Fibroblast of skin of right quadriceps (primary cell): ENCODE measurements at places on chromosomes 7 and 10.

DNA sequence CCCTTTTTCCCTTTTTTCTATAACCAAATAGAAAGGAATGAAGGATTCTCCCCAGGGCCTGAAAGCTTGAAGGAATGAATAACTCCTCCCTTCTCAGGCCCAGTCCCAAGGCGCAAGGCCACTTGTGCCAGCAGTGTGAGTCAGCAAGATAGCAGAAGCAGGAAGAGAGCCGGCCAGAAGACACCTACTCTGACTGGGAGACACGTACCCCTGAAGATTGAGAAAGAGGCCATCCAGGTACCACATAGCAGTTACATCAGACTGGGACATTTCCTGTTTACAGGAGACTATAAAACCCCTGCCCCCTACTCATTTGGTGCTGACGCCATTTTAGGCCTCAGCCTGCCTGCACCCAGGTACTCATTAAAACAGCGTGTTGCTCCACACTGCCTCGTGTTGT is 65.5 kb downstream of the LRRC17 start:
- DNase-seq, result peak; percentile 47

DNA sequence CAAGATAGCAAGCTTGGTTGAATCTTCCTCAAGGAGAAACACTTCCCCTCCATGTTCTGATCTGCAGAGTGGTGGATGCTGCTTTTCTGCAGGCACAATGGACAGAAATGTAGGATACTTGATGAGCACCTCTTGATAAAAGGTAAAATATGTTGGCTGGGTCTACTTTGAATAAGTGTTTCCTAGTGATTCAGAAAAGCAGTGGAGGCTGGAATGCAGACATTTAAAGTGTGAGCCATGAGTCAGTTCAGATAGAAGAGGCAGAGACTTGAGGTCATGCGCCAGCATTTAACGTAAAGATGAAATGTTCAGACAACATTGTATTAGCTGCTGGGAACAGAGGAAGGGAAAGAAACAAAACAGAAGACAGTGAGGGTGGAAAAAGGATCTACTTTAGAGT is 403.1 kb downstream of the ADRA2A start:
- peak; percentile 6 for DNase-seq

- no peak for DNase-seq
These were observed 26.1 kb upstream of the BHLHA15 start for GRCh38 chr7:98185101-98185500.

- no peak for DNase-seq
These were observed 43.8 kb downstream of the ARL4A start for GRCh38 chr7:12731214-12731656.

DNA sequence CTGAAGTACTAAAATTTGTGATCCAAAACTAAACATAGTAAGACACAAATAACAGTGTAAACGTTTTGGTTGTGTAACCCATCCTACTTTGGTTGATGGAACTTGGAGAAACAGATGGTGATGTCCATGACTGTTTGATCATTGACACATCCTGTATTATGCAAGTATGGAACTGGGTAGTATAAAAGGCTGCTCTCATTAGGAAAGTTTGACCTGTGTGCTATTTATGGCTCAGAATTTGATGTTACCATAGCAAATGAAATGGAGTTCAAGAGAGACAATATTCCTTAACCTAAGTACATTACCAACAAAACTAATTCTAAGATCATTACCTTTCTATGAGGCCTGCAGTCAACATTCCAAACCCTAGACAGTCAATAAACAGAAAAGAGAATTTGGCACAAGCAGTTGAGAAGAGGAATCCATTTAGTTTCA is 39.9 kb downstream of the DKK1 start:
- DNase-seq, result peak; percentile 58

GRCh38 chr7:130942211-130942964 is 208.4 kb upstream of the KLF14 start:
- no peak for DNase-seq

DNA sequence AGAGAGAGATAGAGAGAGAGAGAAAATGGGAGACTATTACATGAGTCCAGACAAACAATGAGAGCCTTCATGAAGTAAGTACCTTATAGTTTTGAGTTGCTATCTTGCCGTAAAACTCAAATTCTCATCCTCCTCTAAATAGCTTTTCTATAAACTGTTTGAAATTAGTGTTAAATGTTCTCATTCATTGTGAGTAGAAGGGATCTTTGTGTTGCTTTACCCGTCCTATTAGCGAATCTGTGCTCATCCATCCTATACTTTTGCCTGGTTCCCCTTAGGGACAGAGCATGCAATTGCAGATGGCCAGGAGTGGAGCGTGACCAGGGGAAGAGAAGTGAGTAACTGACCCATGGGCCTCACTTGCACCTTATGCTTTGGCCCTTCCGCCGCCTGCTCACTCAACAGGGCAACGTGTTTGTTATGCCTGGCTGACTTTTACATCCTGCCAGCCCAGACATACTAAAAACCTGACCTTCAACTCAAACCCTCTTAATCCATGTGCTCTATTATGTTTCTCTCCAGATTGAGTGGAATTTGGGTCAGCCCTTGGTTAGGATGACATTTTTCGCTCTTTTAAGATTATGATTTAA is 244.2 kb upstream of the YAE1 start:
- no peak for DNase-seq

DNA sequence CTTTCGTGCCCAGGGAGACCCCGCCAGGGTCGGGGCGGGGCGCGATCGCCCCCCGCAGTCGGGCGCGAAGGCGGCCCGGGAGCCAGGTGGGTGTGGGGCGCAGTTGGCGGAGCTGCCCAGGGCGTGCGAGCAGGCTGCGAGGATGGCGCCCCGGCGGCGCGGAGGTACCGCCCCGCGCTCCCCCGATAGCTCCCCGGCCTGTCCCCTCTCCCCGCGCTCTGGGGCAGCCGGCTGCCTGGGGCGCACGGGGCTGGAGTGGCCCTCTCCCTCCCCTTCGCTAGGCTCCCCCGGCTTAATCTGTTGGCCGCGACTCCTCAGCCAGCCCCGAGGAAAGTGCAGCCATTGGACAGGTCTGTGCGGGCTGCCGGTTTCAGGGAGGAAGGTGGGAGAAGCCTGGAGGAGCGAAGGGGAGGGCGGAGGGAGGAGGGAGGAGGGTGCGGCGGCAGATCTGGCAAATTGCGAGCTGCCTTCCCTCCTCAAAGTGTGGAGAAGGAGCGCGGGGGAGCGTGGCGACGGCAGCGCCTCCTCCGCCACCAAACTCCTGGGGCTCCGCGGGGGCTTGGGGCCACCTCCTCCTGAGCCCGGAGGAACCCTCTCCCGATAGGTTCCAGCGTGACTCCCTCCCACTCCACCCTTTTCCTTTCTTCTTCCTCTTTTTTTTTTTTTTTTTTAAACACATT is 361 bp upstream of the PLXDC2 start:
- DNase-seq, result peak; percentile 49

GRCh38 chr7:1939434-1940401 is 269.6 kb downstream of the ELFN1 start:
- no peak for DNase-seq

DNA sequence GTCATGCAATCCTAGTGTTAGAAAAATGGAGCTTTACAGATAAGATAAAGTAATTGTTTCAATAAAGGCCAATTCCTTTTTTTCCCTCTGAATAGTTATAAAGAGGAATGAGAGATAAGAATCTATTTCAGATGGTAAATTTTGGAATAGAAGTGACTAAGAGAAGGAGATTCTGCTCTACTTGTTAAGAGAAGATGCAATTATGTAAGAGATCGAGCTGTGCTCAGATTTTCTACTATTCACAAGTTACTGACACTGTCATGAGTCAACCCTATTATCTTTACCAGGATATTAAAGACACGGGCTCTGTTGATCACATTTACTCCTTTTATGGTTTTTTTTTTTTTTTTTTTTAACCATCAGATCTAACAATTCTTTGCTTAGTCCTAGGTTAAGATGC is 511.3 kb downstream of the ARL4A start:
- DNase-seq, result no peak

- no peak for DNase-seq
These were observed 88.5 kb downstream of the PRLHR start for GRCh38 chr10:118506671-118507590.

GRCh38 chr10:15322356-15322755 is 48.7 kb downstream of the FAM171A1 start:
- no peak for DNase-seq

DNA sequence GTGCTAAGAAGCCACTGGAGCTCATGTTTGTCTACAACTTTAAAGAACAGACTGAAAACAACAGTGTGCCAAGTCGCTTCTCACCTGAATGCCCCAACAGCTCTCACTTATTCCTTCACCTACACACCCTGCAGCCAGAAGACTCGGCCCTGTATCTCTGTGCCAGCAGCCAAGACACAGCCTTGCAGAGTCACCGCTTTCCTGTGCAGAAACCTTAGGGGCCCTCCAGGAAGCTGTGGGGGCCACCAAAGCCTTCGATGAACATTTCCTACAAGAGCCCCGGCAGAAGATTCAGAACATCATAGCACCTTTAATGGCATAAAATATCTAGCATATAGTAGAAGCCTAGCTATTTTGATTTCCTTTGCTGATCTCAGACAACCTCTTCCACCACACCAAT is 88.0 kb upstream of the PRSS58 start:
- DNase-seq, result no peak

GRCh38 chr10:78727728-78728127 is 341.0 kb upstream of the ZMIZ1 start:
- no peak for DNase-seq

- no peak for DNase-seq
These were observed 378.8 kb downstream of the PLXDC2 start for GRCh38 chr10:20195076-20195475.

DNA sequence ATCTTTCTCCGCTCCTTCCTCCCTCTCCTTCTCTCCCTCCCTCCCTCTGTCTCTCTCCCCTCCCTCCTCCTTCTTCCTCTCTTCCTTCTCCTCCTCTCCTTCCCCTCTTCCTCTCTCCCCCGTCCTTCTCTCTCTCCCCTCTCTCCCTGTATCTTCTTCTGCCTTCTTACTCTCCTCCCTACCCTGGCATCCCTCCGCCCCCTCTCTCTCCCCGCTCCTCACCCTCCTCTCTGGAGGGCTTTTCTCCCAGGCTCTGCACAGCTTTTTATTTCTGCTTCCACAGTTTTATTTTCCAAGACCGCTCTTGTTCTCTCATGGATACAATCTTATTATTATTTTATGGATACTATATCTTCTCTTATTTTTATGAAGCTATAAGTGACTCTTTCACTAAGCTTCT is 32.6 kb downstream of the AP5Z1 start:
- no peak for DNase-seq

DNA sequence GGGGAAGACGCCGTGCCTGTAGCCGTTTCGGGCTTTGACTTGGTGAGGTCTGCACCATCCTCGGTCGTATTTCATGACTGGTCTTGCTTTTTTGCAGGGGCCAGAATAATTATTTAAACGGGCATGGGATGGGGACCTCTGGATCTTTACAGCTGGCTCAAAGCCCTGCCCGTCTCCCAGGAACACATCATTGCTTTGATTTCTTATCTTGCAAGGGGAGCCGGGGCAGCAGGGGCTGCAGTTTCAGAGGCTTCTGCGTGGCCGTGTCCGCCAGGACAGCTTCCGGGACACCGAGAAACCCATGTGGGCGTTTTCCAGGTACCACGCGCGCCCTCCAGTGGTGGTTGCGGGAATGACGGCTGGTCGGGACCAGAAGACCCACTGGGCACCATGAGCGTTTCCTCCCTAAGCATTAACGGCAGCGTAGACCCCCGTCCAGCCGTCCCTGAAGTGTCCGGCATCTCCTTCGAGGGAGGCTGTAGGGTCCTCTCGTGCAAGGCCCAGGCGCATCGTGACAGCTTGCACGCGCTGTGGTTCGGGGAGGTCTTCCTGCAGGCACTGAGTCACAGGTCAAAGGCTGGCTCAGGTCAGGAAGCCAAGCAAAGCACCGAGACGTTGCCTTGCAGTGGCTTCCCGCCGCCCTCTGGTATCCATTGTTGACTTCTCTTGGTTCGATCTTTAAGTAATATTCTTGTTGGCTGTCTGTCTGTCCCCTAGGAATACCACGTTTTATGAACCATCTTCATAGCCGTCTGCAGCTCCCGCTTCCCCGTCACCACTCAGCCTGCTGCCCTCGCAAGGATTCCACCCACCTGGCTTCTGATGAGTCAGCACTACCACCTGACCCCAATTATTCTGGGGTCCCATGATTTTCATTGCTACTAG is 16.2 kb upstream of the ZFAND2A start:
- peak; percentile 62 for DNase-seq

GRCh38 chr10:109055243-109055642 is 868.1 kb downstream of the XPNPEP1 start:
- DNase-seq, result no peak

GRCh38 chr7:381211-382042 is 91.5 kb downstream of the FOXL3 start:
- no peak for DNase-seq

DNA sequence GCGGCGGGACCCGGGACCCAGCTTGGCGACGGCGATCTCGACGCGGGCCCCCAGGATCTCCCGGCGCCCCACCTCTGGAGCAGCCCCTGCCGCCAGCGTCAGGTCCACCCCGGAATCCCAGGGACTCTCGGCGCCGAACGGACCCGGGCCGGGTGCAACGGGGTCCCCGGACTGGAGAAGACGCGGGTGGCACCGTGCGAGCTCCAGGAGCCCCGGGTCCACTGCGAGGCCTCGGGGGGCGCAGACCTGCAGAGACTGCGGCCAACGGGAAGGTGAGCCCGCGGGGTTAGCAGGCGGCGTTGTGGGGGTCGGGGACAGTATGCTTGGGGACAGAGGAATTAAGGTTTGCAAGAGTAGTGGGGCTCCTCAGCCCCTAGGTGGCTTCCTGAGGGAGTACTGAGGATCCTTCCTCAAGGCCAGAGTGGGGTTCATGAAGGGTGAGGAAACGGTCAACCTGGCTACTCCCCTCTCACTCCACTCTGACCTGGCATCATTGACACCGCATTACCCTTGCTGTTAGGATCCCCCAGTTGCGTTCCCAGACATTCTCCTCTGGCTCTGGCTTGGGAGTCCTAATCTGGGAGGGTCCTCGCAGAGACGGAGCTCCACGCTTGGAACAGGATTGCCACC is 353 bp downstream of the EPHB6 start:
- no peak for DNase-seq

DNA sequence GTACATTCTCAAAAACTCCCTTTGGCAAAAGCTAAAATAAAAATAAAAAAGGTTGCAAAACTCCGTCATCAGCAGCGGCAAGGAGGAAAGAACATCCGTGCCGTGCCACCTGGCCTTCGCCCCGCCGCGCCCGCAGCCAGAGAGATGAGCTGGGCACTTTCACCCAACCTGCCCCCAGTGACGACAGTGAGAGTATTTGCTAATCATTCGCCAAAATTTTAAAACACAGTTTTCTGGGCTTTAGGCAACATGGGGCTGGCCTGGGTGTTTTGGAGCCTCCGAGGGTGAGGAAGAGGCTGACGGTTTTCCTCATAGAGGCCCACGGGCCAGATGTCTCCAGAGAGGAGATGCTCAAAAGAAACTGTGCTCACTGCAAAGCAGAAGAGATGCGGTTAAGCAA is 128.2 kb downstream of the PRKAG2 start:
- no peak for DNase-seq

GRCh38 chr7:30548845-30549244 is 44.2 kb upstream of the GGCT start:
- peak; percentile 61 for DNase-seq

DNA sequence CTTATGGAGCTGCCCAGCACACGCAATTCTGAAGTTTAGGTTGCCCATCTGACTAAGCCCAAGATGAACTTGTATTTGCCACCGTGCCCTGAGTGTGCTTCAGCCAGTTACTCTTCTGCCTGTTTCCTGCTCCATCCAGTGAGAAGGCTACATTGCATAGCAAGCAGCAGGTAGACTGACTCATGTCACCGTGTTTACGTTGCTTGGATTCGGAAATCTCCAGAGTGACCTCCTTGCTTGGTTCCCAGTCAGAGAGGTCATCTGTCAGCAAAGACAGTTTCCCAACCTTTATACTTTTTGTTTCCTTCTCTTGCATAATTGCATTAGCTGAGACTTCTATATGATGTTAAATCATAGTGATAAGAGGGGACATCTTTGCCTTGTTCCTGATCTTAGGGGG is 30.9 kb downstream of the NACAD start:
- no peak for DNase-seq
